ENCODE measurements at places on chromosomes 12 and 14.

GRCh38 chr12:81644503-81644902 is 114.6 kb downstream of the PPFIA2 start:
- no peak for DNase-seq

DNA sequence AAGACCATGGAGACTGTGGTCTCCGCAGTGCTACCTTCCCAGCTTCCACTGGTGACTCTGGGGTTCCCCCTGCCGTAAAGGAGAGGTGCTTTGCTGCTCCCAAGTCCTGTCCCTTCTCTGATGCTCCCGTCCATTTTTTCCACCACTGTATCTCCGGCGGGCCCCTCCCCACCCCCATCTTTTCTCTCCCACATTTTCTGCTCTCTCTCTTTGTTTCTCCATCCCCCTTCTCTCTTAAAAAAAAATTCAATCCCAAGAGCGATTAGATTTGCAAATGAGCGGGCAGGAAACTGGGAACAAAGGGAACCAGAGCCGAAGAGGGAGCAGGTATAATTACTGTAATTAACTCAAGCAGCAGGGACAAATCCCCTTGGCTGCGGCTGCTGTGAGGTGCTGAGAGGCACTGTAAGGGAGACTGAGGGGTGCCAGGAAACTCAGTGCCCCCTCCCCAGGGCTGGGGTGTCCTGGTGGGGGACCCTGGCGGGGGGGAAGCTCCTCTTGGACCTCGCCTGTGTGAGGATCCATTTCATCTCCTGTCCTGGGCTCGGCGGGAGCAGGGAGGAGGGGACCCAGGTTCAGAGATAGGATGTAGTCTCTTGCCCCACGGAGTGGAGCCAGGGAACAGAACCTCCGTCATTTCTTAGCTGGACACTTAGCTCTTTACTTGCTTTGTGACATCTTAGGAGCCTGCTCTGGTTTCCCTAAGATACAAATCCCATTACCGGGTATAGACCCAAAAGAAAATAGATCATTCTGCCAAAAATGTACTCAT is 140.4 kb upstream of the NRXN3 start:
- no peak for DNase-seq

DNA sequence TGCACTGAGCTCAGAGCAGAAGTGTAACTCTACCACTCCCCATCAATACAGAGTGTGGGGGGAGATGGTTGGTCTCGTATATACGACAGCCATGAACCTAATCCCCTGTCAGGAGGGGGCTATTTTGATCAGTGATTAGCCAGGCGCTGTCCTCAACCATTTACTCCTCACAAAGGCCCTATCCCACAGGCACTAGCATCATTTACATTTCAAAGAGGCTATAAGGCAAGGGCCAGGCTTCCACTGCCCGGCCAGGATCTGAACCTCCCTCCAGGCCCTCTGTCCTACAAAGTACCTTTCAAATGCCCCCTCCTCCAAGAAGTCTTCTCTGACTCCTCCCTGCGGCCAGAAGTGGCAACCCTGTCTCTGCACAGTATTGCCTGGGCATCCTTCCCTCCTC is 74.7 kb downstream of the ITPK1 start:
- no peak for DNase-seq

DNA sequence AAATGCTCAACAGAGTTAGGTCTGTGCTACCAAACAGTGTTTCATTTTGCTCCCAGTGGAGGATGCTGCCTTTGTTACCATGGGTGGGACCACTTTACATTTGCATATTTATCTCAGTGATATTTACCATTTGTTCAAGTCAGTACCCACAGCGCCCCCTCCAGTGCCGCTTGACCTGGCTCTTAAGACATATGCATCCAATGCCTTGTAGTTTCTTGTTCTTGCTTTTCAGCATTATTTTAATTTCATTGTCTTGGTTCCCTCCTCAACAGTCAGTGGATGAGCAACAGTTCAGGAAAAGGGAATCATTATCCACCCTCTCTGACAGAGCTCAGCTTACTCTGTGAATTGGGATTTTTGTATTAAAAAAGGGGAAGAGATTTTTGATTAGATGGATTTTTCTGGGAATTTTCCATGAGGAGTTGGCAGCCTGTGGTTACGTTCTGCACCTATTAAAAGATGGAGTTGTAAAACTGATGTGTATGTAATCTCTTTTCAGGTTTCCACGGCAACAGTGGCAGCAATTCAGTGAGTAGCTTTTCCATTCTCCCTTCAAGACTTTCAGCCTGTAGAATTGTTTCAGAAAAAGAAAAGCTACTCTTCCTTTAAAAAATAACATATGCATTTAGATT is 240.5 kb upstream of the DAAM1 start:
- no peak for DNase-seq

DNA sequence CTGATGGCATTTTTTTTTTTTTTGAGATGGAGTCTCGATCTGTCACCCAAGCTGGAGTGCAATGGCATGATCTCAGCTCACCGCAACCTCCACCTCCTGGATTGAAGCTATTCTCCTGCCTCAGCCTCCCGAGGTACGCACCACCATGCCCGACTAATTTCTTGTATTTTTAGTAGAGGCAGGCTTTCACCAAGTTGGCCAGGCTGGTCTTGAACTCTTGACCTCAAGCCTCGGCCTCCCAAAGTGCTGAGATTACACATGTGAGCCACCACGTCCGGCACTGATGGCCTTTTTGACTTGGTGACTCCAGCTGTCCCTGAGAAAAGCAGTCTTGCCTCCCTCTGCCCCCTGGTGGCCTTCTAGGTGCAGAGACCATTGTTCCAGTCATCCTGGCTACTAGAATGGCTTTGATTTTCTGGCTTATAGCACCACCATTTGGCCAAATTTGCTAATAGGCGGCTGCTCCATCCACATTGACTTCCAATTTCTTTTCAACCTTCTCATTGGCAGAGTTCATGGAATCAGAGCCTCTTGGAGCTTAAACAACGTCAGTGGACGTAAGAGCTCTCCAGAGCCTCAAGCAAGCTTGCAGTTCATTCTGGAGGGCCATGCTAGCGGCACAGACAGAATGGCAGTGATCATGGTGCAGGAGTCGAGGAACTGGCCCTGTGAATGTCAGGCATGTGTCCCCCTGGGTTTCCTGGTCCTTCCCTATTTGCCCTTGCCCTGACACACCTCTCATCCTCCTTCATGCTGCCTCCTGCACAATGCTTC is 25.4 kb upstream of the EIF4B start:
- peak; percentile 48 for DNase-seq

DNA sequence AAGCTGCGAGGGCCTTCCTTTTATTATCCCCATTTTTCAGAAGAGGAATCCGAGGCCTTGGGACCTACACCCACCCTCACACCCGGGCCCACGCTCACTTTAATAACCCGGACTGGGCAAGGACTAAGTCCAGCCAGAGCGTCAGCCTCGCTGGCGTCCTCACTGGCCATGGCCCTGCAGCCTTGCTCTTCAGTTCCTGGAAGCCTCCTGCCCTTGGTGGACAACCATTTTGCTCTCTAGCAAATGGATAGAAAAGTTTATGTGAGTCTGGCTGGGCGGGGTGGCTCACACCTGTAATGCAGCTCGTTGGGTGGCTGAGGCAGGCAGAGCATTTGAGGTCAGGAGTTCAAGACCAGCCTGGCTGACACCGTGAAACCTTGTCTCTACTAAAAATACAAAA is 9.8 kb downstream of the RTL1 start:
- DNase-seq, result no peak

DNA sequence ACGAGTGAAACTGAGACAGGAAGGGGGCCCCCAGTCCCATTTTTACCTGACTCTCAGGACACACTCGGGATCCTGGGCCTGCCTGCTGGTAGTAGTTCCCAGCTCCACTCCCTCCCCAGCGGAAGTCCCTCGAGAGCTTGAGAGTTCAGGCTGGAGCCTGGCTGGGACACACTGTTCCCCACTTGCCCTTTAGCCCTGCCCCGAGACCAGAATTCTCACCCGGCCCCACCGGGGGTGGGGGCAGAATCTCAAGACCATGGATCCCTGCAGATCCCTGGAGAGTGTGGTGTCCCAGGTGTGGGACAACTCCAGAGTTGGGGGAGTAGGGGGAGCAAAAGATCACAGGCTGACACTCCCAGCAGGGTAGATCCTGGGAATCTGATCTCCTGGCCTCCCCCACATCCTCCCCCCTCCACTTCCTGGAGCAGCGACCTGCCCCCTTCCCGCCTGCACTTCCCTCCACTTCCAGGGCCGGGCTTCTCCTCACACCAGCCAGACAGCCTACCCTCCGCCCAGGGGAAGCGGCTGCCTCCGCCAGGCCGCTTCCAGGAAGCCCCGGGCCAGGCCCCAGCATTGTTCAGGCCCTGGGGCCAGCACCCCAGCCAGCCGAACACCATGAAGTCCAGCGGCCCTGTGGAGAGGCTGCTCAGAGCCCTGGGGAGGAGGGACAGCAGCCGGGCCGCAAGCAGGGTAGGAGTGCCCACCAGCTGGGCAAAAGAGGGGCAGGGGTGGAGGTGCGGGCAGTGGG is at the start of gene TNS2:
Gene TNS2 (plus strand): TSS at position 495 of the 748 bp plus-strand sequence. CDS start 121 bp downstream, at position 616.
- no peak for DNase-seq

DNA sequence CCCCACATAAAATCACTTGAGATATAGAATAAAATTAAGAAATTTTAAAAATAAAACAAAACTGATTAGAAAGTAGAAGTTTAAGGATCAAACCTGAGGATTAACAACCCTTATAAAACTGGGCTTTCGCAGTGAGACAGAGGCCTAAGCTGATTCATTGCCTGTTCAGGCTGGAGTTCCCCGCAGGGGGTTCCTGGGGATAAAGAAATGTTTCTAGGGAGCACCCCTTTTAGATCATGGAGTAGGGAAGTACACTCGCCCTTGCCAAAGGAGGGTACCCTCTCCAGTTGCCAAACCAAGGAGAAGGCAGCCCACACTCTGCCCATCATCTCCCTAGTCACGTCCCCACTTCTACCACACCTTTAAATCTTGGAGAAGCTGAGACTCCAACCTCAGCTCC is 6.8 kb downstream of the GLIPR1 start:
- no peak for DNase-seq

DNA sequence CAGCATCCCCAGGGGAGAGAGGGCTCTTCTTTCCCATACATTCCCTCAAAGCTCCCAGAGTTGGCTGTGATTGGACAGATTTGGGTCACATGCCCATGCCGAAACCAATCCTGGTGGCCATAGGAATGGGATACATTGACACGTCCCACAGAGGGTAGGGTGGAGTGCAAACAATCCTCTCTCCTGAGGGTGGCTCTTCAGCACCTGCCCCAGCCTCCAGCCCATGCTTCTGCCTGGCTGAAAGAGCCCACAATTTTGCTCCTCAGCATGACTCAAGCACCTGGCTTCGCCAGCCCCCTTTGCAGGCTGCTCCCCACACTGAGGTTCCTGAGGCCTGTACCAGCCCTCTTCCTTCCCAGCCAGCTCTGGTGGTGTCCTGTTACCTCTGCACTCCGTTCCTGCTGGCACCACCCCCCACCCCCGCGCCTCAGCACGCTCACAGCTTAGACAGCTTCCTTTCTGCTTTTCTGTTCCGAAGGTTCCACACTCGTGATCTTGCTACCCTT is 71.7 kb downstream of the CCDC92 start:
- DNase-seq, result no peak

DNA sequence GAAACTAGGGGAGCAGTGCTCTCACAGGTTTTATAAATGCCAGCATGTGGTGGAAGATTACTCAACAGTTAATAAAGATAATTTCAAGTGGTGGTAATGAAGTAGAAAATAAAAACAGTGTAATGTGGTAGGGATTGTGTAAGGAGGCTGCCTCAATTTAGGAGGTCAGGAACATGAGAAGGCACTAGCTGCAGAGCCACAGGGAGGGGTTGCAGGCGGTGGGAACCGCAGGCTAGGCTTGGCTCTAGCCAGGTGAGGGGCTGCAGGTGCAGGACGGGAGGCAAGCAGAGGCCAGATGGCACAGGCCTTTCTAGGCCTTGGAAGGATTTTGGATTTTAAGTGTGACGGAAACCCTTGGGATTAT is 768 bp downstream of the METTL25 start:
- no peak for DNase-seq

DNA sequence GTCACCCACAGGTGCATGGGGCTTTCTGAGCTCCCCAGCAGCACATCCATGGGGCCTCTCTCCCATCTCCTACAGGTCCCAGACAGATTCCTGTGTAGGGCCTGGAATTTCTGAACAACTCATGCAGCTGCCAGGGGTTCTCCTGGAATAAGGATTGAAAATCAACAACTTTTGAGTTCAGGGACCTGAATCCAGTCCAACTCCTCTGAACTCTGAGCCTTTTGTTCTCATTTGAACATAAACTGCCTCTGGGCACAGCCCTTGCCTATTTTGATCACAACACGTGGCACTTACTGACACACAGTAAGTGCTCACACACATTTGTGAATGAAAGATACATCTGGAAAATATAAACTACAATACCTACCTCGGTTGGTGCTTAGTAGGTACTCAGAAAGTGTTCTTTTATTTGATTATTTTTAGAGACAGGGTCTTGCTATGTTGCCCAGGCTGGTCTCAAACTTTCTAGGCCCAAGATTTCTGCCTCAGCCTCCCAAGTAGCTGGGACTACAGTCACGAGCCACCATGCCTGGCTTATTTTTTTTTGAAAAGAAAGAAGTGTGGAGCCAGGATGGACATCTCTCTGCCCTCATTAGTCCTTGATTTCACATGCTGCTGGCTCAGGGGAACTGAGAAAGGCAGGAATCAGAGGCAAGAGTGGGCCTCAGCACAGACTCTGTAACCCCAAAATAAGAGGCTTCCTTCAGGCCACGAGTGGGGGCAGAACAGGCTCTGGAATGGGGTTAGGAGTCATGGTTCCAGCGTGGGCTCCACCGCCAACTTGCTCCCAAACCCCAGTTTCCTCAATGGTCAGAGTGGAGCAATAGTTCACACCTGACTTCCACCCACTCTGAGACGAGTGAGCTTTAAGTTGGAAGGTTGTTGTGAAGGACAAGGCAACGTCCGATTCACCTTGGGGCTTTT is 27.0 kb downstream of the SYNE3 start:
- no peak for DNase-seq

DNA sequence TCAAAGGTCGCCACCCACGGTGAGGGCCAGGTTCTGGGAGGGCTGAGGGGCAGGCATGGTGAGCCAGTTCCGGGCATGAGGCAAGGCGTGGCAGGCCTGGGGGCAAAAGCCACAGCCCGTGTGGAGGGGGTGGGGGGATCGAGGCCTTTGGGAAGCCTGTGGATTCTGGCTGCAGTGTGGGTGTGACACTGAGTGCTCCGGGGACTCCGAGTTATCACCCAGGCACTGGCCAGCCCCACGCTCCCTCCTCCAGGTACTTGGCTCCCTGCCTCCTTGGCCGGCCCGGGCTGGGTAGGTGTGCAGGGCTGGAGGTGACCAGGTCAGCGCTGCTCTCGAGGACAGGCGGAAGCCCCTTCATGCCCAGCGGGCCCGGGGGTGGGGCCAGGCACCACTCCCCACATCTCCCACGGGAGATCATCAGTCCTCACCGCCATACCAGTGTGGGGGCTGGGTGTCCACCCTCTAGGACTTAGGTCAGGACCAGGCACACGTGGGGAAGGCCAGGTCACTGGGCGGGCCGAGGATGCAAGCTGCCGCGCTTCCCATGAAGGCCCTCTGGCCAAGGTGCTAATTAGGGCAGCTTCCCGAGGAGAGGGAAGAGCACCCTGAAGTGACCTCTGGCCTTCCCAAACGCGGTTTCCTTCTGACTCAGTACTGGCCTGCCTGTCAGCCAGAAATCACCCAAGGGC is 34.1 kb upstream of the TDRD9 start:
- DNase-seq, result no peak

DNA sequence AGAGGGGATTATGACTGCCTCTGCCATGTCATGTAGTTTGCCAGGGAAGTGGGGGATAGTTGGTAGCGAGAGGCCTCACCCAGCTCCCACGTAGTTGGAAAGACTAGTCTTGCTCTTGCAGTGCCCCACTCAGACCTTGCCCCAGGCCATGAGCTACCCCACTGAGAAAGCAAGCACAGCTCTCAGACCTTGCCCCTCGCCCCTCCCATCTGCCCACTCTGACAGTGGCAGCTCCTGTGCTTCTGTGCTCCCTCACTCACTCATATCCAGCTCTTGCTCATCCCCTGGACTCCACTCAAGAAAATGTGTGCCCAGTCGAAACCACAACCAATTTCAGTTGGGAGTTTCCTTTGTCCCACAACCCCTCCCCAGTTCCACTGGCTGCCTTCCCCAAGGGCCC is 55.5 kb upstream of the BDKRB2 start:
- no peak for DNase-seq
